NCI-H2227 treated with DMSO at 0.1 percent for 48 hours (cell line): ENCODE measurements at places on chromosomes 13 and 19.

DNA sequence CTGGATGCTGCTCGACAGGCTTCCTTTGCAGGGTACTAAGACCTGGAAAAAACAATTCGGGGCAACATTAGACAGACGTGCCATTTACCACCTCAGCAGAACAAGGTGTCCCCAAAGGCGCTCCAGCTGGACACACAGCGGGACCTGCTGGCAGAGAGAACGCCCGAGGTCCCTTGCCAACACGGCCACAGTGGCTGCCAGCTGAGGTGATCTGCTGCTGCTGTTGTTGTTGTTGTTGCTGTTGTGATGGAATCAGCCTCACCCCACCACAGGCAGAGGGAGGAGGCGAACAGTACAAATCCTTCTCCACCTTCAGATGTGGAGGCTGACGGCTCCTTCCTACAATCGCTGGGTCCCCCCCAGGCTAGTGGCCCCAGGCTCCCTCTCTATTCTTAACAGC lies 25.2 kb downstream of the ANKRD27 start:
- DNase-seq: no peak

DNA sequence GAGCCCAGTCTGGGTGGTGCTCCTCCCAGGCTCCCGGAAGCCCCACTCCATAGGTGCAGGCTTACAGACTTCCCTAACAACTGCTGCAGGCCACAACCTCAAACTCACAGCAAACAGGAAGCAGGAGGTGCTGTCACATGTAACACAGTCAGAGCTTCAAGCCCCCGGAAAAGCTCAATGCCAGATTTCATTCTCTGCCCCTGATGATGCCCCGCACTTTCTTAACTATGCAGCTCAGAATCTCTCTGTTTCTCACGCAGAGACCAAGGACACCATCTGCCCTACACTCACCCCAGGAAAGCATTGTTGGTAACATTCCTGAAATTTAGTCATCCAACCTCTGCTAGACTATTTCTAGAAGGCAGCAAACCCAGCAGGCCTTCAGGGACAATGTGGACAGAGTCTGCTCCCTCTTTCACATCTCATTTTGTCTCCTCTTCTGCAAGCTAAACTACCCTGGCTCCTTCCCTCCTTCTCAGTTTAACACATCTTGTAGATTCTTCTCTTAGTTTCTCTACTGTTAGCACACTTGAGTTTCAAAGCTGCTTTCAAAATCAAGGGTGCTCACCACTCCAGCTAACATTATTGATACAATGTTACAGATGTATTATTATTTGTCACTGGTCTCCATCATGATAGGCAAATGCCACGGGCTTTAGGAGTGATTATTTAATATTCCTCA lies 162.5 kb downstream of the KCTD12 start:
- no peak for DNase-seq

DNA sequence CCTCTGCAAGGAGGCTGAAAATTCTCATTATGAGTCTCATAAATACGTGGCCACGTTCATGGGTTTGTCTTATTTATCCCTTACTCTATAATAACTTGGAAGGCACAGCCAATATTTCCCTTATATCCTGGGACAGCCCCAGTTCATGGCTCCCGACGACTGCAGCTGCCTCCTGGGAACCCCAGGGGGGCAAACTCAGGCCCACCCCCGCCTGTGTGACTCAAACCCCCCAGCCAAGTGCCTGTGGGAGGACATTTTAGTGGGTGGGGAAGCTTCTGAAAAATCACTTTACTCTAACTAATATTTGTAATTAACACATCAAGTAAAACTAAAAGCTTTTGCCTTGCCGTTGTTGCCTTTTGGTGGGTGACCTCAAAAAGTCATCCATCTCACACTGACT lies 14.3 kb downstream of the RASA3 start:
- DNase-seq: no peak

GRCh38 chr13:46507981-46508380 lies 45.0 kb upstream of the LRCH1 start:
- DNase-seq: no peak

- DNase-seq: no peak
Observed at GRCh38 chr13:111166882-111167675, 52.0 kb downstream of the ARHGEF7 start.

DNA sequence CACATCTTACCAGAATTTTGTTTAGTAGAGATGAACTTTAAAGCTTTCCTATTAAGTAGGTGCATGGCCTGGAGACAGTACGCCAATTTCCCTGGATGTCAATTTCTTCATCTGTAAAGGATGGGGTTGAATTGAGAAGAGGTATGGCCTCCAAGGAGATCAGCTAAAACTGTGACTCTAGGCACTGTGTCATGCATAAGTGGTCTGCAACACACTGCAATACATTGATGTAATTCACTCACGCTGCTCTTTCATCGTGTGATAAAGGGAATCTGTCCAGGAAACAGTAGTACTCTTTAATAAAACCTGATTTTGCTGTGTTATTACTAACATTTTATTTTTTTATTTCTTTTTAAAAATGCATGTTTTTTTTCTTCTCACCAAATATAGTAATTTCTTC lies 795.8 kb downstream of the DIAPH3 start:
- DNase-seq: no peak

GRCh38 chr13:39144941-39145533 lies 106.8 kb downstream of the NHLRC3 start:
- peak; percentile 1 for DNase-seq

GRCh38 chr19:47391510-47392223 lies 27.7 kb downstream of the MEIS3 start:
- peak; percentile 27 for DNase-seq

- no peak for DNase-seq
Observed at GRCh38 chr19:13637664-13638063, 126.7 kb upstream of the MRI1 start.

DNA sequence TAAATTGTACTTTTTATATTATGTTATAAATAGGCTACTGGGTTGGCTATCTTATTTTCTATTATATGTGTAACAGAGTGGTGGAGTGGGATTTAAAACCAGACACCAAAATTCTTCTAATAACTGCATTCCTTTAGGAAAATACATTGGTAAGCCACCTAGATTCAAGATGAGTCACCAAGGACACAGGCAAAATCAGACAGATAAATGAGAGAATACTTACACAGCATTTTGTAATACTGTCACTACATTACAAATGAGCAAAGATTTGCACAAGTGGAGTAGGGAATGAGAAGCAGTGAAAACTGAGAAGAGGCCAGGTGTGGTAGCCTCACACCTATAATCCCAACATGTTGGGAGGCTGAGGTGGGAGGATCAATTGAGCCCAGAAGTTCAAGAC lies 6.2 kb upstream of the SPART start:
- no peak for DNase-seq

- no peak for DNase-seq
Observed at GRCh38 chr19:18898081-18898606, 2.2 kb upstream of the CERS1 start.

DNA sequence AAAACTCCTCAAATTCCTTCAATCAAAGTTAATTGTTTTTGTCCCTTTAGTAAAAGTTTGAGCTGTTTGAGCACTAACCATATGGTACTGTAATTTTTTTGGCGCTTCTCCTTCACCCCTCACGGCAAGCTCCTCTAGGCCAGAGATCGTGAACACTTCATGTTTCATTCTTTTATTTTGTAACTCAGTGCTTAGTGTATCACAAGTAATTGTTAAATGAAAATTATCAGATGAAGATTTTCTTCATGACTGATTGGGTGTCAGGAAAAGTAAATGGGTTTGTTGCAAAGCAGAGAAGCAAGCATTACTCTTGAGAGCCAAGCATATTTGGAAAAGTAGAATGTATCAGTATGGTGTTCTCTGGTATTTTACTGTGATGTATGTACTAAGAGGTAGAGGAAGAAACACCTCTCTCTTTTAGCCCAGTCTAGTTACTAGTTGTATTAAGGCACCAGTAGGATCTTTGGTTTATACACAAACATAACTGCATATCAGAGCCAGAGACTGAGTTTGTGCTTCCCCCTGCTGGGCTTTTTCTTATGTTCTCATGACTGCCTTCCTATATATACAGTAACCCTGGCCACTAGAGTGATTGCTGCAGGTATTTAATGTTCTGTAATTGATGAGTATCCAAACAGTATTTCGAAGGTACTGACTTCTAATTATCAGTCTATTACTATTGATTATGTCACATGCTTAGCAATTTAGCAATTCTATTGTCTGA lies 202.3 kb upstream of the KLHL1 start:
- DNase-seq: peak; percentile 63

DNA sequence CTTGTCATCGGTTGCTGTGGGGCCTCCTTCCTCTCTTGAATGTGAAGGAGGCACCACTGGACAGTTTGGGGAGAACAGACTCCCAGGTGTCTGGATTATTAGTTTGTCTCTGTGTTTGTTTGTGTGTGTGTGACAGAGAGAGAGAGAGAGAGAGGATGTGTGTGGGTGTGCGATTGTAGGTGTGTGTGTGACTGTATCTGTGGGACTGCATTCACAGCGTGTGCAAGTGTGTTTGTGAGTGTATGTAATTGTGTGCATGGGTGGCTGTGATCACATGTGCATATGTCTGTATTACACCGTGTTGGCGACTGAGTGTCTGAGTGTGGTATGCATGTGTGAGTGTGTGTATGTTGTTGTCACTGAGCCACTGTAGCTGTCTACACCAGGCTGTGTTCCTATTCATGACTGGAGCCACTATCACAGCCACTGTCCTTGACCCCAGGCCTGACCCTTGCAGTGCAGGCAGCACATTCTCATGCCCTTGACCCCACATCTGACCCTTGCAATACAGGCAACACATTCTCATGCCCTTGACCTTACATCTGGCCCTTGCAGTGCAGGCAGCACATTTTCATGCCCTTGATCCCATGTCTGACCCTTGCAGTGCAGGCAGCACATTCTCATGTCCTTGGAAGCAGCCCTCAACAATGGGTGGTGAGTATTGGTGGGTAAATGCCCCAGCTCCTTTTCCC lies 25.1 kb upstream of the CYP4F8 start:
- DNase-seq: no peak

DNA sequence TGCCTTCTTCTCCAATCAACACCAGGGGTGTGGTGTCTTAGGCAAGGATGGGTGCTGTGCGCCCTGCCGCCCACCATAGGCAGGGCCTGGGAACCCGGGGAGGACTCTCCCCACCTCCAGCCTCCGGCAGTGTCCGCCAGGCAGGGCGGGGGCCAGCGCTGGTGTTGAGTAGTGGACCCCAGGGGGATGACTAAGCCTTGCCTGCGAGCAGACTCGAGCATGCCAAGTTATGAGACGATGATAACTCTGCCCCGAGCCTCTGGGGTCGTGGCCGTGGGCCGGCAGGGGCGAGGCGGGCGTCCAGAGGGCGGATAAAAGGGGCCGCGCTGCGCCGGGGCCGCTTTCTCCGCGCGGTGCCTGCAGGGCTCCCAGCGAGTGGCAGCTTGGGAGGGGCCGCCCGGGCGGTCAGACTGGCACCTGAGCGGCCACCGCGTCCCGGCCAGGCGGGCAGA lies at the start of gene MEDAG:
TSS of gene MEDAG (plus strand) at position 340 of the 452 bp plus-strand sequence. CDS start 245 bp downstream, outside the sequence.
- no peak for DNase-seq

DNA sequence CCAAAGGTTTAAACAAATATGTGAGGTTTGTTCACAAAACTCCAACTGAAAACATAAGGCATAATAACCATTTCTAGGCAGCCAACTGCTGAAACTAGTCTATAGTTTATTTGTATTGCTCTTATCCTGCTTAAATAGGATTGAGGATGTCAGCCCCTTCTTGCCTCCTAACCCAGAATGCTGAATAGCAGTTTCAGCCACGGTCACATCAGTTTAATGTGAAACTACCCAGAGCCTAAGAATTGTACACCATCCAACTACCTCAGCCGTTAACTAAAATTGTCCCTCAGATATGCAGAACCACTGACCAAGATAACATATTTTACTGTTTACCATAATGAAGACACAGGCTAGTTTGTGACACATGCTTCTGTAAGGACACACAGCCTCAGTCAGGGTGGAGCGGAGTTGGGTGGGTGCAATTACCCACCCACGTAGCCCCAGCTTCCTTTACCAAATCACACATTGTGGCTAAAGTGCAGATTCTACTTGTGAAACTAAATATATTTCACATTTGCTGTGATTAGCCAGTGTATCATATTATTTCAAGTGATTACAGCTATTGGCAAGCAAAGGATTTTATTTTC lies 259.9 kb downstream of the EFNB2 start:
- DNase-seq: no peak

- DNase-seq: no peak
Observed at GRCh38 chr13:33188093-33188882, 97.3 kb downstream of the STARD13 start.

DNA sequence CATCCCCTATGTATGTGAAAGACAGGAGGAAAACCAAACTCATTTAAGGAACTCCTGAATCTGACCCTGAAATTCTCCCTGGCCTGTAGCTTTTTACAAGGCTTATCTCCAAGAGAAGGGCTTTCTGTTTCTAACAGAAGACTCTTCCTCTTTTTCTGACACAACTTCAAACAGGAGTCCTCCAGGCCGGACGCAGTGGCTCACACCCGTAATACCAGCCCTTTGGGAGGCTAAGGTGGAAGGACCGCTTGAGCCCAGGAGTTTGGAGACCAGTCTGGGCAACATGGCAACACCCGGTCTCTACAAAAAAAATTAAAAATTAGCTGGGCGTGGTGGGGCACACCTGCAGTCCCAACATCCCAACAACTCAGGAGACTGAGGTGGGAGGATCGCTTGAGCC lies 41.9 kb downstream of the CARS2 start:
- DNase-seq: no peak

DNA sequence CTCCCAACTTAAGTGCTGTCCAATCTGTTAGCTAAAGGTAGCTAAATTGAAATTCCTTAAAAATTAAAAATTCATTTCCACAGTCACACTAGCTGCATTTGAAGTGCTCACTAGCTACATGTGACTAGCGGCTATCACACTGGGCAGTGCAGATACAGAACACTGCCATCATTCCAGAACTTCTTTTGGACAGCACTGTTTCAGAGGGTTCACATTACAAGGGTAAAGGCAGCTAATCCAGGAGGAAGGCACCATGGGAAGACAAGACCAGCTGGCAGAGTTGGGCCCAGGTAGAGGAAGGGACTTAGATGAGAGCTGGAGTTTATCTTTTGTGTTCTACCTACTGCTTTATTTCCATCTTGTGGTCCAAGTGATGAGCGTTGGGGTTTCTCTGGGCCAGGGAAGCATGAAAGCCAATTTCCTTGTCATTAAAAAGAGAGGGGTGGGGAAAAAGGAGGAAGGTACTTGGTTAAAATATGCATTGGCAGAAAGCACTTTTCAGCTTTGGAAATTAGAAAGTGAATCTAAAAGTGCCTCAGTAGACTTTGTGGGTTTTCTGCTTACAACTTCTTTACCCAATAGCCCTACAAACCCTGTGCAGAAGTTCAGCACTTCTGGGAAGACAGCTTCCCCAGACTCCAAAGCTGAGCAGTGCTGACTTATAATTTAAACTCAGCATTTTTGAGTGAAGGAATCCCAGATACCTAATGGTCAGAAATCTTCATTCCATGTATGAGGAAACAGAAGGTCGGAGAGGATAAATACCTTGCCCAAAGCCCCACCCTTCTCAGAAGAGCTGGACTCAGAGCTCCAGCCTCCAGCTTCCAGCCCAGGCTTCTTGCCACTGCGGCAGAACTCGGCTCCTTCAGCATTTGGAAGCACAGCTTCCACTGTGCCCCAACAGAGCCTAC lies 49.5 kb downstream of the ATP7B start:
- DNase-seq: no peak

- no peak for DNase-seq
Observed at GRCh38 chr19:58399903-58400302, 4.4 kb downstream of the RNF225 start.
